ENCODE measurements at places on chromosomes 1 and 21. TPM values are rescaled to one million over a fixed set of nuclear protein-coding genes. Genes with fewer than 3 reads are reported as not detected.

The TMEM125 gene
- not detected for total RNA-seq

The SLC25A34 gene
- 0.17 TPM for total RNA-seq

The ESPN gene
- total RNA-seq = not detected

The PSMB2 gene
- total RNA-seq = 76.1 TPM

The IFI44L gene
- total RNA-seq = 1.2 TPM

The ANGPTL3 gene
- total RNA-seq = not detected

The PGLYRP4 gene
- not detected for total RNA-seq

The DPT gene
- not detected for total RNA-seq

The UBL4B gene
- not detected for total RNA-seq

The HCRTR1 gene
- not detected for total RNA-seq
